ENCODE measurements at places on chromosomes 16 and 17. TPM values are rescaled to one million over a fixed set of nuclear protein-coding genes. Genes with fewer than 3 reads are reported as not detected.

The C16orf92 gene
- not detected for total RNA-seq

The GRAP gene
- total RNA-seq = 0.23 TPM

The TSC2 gene
- total RNA-seq = 45.9 TPM

The YBX2 gene
- not detected for total RNA-seq

The SLC35G6 gene
- not detected for total RNA-seq

The CLEC18C gene
- not detected for total RNA-seq

The ZNF174 gene
- 6.6 TPM for total RNA-seq

The CA5A gene
- not detected for total RNA-seq

The NEURL4 gene
- total RNA-seq = 13.0 TPM

The RABEP1 gene
- total RNA-seq = 26.1 TPM

The KCNAB3 gene
- total RNA-seq = not detected

The CCL7 gene
- not detected for total RNA-seq

The OR3A2 gene
- total RNA-seq = not detected

The NTN3 gene
- 0.51 TPM for total RNA-seq

The GRIN2A gene
- not detected for total RNA-seq

The TMC7 gene
- total RNA-seq = not detected

The ZNF19 gene
- total RNA-seq = 1.1 TPM

The ALOX12B gene
- total RNA-seq = not detected

All from pericardium fibroblast (primary cell).